ENCODE measurements at places on chromosomes 16 and 17.

- DNase-seq: no peak
Measured at GRCh38 chr17:38707678-38708351, 2.7 kb downstream of the MLLT6 start.

DNA sequence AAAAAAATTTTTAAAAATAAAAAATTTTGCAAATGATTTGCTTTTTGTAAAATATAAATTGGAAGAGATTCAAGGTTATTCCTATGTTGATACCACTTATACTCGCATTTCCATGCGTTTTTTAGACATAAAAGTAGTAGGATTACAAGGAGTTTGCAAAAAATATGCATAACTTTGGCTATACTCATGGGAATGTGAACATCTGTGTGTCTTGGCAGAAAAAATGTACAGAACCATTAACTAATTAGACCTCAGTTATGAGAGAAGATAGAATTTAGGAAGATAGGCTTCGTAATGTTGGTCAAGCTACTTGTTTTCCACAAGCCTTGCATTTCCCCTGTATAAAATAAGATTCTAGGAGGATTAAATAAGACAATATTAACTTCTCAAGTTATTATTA is 61.1 kb upstream of the VPS4A start:
- no peak for DNase-seq

- DNase-seq: no peak
Measured at GRCh38 chr16:87309620-87310525, 7.3 kb downstream of the C16orf95 start.

- no peak for DNase-seq
Measured at GRCh38 chr17:57405491-57406072, 149.3 kb downstream of the MSI2 start.

- DNase-seq: no peak
Measured at GRCh38 chr16:82185012-82185411, 15.0 kb upstream of the MPHOSPH6 start.

GRCh38 chr17:32311028-32311536 is 30.9 kb downstream of the C17orf75 start:
- DNase-seq: no peak

GRCh38 chr16:50523710-50524109 is 24.5 kb upstream of the NKD1 start:
- no peak for DNase-seq

DNA sequence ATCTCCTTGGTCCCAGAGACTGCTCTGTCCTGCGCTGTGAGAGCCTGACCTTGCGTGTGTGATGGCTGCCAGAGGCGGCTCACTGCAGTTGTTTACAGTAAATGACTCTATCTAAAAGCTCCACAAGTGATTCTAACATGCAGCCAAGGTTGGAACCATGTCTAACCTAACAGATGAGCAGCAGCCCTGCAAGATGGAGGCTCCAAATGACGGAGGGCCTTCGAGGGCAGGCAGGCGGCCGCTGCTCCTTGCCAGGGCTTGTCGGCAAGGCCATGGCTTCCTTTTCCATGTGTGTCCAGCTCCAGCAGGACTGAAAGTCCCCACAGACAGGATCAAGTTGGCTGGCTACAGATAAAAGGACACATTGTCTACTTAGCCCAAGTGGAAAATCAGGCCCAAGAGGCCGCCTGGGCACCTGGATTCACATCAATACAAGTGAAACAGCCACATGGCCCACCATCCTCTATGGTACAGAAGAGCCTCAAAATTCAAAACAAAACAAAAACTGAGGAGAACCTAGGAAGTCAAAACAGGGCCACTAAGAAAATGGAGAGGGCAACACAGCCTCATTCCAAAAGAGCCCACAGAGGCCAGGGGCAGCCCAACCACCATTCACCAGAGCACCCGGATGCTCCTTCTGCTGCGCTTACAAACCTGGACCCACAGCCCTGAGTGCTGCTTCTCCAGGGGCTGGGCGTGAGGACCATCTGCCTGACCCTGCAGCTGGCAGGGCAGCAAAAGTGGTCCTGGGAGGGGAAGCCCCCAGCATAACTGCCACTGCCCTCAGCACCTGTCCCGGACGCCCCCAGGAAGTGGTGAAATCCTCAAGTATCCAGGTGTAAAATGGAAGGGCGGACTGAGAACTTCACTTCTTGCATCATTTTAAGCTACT is 65.0 kb downstream of the AMFR start:
- no peak for DNase-seq

- no peak for DNase-seq
Measured at GRCh38 chr17:34173241-34173640, 81.8 kb upstream of the CCL2 start.

- DNase-seq: no peak
Measured at GRCh38 chr17:68812876-68813584, 142.2 kb downstream of the ABCA8 start.

GRCh38 chr17:62653002-62653825 is 25.7 kb downstream of the MRC2 start:
- peak; percentile 28 for DNase-seq

GRCh38 chr16:69393898-69394849 is 8.4 kb upstream of the TERF2 start:
- no peak for DNase-seq

DNA sequence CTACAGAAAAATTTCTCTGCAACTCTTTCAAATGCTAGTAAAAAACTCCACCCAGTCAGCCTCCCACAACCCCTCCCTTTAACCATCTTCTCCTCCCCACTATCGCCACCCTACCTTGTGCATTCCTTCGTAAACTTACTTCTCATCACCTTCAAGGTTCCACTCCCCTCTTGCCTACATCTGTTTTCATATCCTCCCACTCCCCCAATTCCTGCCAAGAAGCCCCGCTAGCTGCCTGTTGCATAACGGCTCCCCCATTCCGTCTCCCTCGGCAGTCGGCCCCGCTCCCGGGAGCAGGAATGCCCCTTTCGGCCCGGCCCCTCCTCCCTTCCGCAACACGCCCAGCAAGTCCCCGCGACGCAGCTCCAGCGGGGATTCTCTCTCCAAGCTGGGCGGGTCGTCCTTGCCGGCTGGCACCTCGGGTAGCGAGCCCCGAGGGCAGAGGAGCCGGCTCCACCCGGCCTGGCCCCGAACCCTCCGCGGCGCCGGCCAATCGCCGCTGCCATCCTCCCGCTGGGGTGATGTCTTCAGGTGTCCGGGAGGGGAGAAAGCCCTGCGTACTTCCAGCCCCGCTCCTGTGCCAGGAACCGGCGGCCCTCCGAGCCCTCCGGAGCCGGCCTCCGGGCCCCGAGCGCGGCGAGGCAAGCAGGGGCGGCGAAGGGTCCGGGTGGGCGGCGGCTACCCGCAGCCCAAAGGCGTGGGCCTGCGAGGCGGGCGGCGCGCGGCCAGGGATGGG is 1.5 kb downstream of the PHLPP2 start:
- no peak for DNase-seq

GRCh38 chr17:17153709-17154108 is 52.4 kb downstream of the PLD6 start:
- no peak for DNase-seq

GRCh38 chr17:69069226-69069750 is 8.6 kb upstream of the ABCA9 start:
- no peak for DNase-seq

DNA sequence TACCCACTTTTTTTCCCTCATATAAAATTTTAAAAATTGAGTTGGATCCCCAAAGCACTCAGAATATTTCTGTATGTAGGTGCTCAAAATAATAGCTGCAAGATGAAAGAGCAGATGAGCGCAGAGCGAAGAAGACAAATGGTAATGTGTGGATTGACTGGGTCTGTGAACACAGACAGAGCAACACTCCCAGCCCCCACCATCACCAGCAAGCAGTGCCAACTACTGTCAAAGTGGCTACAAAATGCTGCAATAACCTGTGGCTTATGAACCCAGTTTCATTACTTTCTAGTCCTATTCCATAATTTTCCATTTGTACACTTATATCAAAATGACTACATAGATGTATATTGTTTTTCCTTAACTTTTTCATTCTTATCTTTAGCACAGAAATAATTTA is 137.2 kb downstream of the MYO1D start:
- no peak for DNase-seq

DNA sequence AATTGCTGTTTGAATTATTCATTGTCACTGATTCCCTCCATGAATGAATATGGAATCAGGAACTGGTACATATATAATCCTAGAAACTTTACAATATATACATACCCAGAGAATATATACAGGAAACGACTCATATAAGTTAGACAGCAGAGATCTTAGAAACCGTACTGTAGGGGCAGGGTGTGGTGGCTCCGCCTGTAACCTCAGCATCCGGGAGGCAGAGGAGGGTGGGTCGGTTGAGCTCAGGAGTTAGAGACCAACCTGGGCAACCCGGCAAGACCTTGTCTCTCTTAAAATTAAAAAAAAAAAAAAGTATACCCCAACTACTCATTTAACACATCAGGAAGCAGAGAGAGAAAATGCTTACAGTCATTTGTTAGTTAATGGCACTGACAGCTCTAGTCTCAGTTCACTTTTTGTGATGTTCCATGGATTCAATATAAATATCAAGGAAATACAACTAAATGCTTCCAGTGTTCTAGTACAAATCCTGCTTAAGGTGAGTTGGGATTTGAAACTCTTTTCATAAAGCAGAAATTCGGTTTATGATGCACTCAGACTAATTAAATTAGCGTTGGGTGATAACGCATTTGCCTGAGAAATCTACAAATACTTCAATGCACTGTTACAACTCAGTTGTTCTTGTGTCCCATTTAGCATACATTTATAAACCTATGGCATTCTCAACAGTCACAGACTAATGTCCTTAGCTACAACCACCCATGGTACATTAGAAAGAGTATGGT is 5.6 kb downstream of the GLG1 start:
- DNase-seq: peak; percentile 37

GRCh38 chr17:64032081-64032480 is 11.6 kb upstream of the ICAM2 start:
- no peak for DNase-seq

DNA sequence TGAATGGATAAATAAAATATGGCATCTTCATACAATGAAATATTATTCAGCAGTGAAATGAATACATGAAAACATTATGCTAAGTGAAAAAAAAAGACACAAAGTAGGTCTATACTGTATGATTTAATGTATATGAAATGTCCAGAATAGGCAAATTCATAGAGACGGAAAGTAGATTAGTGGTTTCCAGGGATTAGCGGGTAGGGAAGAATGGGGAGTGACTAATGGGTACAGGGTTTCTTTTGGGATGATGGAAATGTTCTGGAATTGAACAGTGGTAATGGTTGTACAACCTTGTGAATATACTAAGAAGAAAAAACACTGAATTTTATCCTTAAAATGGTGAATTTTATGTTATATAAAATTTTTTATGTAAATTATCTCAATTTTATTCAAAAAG is 8.5 kb upstream of the MYCBPAP start:
- DNase-seq: no peak

GRCh38 chr16:47590472-47590871 is 129.3 kb downstream of the PHKB start:
- DNase-seq: no peak

GRCh38 chr17:67467500-67468455 is 90.7 kb downstream of the PITPNC1 start:
- DNase-seq: no peak

DNA sequence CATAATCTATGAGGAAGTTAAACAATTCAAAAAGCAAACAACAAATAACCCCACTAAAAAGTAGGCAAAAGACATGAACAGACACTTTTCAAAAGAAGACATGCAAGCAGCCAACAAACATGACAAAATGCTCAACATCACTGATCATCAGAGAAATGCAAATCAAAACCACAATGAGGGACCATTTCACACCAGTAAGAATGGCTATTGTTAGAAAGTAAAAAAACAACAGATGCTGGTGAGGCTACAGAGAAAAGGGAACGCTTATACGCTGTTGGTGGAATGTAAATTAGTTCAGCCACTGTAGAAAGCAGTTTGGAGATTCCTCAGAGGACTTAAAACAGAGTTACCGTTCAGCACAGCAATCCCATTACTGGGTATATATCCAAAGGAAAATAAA is 24.4 kb downstream of the TNFRSF13B start:
- no peak for DNase-seq

DNA sequence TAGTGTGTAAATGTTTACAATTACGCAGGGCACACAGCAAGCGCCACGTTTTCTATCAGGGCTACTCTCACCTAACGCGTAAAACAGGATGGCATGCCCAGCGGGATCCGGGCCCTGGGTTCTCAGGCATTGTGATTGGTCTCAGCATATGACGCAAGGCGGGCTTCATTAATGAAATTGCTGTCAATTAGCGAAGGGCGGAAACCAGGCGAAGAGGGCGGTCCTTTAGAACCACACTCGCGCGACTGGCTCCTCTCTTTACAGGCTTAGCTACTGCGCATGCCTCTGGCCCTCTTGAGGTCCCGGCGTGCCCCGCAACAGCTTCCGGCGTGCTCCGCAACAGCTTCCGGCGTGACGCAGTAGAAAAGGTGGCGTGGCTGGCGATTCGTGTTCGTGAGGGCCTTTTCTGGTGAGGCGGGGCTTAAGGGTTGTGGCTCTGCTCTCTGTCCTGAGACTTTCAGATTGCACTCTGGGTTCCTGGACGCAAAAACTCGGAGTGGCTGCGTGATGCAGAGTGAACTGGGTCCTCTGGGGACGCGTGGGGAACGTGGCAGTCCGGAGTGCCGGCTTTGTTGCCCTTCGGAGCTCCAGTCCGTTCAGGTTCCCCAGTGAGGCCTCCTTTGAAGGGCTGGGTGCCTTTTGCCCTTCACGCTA is 9.2 kb downstream of the OR2C1 start:
- DNase-seq: peak; percentile 71

GRCh38 chr17:40541873-40542557 is 23.3 kb downstream of the CCR7 start:
- no peak for DNase-seq

DNA sequence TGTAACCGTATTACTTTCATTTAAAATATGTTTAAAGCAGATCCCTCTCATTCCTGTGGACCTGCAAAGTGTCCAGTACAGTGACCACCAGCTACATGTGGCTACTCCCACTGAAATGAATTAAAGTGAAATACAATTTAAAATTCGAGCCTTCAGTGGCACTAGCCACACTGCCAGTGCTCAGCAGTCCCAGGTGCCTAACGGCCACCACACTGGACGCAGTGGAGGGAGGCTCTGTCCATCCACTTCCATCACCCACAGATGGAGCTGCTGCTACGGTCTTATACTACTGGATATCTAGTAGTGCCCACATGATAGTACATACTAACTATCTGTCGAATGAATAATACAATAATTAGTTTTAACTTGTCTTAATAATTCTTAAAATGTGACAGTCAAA is 2.3 kb upstream of the CBX2 start:
- DNase-seq: no peak
